ENCODE measurements at places on chromosomes 3 and 15. TPM values are rescaled to one million over a fixed set of nuclear protein-coding genes. Genes with fewer than 3 reads are reported as not detected.

- no peak for DNase-seq
Measured at GRCh38 chr3:71258116-71258515, 325.4 kb downstream of the FOXP1 start.

DNA sequence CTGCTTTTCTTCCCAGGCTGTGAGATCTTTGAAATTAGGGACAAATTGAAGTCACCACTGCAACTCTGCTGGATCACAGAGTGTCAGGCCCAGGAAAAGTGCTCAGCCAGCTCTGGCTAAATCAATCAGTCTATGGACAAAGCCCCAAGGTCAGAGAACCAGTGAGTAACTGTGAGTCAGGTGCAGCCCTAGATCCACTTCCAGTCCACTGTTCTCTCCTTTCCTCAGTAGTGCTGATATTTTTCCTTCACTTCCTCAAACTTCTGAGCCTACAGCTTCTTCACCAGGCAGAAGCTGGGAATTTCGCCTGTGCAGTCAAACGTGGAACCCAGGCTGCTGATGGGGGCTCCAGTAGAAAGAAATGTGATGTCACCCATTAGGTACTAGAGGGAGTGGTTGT is 75.1 kb upstream of the TRIM42 start:
- no peak for DNase-seq

DNA sequence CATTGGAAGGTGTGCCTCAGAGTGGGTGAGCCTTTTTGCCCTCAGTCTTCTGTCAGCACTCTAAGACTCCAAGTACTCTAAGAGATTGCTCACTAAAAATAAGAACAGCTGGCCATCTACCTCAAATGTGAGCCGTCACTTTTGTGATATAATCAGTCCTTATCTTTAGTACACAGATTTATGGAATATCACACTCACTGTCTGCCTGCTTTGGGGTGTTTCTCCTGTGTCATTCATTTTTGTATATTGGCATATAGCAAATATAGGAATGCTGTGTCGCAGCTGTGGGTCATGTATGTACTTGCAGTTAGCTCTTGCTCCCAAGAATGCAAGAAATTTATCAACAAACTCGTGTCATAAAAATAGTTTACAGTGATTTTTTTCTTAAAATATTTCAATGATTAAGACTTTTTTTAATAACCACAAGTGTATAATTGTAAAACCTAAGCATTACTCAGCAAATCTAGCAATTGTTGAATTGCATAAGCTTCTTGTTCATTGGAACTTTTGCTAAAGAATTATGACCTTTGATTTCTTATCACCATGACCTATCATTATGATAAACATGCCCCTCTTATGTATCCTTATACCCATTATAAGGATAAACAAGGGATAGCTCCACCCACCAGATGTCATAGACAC is 18.8 kb downstream of the SETD5 start:
- DNase-seq: no peak

DNA sequence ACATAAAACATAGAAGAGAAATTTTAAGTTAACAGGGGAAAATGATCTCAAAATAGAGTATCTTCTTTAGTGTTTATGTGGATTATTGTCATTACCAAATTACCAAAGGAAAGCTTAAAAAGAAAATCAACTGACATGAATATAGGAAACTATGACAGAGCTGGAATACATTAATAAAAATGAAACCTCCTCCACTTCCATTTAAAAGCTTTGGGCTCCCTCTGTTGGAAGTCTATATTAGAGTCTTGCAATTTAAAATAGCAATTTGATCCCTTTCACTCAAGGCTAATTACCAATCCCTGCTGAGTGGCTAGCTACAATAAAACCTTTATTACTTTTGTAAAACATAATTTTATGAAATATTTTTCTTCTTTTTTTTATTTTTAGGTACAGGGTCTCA is 61.4 kb upstream of the IMPG2 start:
- no peak for DNase-seq

GRCh38 chr3:48696156-48696555 is 10.4 kb upstream of the NCKIPSD start:
- DNase-seq: no peak

GRCh38 chr3:13690636-13691035 is 141.7 kb downstream of the FBLN2 start:
- no peak for DNase-seq

DNA sequence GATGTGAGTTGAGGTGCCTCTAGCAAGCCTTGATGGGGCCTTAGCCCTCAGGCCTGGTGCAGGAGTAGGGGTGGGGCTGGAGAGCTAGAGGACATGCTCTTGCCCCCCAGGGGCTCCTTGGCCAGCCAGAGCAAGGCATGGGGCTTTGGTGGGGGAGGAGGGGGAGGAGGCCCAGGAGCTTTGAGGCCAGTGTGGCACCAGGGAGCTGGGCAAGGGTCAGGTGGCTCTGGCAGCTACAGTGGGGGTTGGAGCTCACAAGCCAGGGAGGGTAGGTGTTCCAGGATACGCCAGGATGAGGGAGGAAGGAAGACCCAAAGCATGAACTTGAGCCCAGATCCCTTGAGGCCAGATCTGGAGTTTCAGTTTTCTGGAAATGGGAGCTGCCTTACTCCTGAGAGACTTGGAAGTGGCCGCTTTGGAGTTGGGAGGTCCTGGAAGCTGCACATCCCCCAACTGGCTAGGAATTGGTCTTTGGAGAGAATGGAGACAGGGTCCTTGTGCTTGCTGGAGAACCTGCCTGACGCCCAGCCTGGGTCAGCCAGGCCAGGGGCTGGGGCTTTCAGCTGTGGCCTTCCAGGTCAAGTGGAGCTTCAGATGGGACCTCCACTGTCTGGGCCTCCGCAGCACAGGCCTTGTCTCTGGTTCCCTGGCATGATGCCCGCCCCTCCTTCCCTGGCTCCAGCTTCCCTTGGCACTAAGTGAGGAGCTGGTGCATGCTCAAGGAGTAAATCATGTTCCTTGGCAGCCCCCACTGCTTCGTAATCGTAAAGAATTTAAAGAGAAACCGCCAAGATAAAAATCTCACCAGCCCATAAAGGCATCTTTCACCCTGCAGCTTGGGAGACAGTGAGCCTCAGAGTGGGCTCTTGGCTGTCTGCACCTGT is 8.7 kb downstream of the SEMA3F start:
- no peak for DNase-seq

DNA sequence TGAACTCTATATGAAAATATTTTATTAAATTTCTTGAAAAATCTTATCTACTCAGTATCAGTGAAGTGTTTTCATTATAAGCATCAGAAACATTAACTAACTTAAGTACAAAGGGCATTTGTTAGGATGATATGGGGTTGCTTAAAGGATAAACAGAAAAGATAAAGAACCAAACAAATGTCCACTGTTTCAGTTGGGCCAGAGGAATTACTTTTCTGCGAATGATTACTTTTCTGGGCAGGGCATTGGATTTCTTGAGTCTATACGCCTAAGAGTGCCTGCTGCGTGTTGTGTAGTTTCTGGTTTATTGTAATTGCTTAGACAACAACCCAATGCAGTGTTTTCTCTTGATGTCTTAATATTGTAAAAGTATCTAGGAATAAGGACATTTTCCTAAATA is 52.8 kb downstream of the NEO1 start:
- DNase-seq: no peak

DNA sequence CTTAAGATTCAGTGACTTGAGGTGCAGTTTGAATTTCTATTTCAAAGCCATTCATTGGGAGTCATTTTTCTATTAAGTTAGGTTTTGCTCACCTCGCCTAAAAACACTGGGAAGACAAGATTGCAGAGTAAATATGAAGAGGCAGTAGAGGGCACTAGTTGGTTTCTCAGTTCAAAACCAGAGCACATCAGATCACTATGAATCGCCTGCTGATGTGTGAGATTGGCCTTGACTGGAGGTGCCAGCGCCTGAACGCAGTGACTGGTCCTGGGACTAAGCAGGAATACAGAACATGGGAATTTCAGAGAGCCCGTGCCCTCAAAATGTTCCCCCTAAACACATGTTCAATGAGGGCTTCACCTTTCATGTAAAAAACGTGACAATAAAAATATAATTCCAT is 229.0 kb downstream of the ITPR1 start:
- DNase-seq: peak; percentile 48

DNA sequence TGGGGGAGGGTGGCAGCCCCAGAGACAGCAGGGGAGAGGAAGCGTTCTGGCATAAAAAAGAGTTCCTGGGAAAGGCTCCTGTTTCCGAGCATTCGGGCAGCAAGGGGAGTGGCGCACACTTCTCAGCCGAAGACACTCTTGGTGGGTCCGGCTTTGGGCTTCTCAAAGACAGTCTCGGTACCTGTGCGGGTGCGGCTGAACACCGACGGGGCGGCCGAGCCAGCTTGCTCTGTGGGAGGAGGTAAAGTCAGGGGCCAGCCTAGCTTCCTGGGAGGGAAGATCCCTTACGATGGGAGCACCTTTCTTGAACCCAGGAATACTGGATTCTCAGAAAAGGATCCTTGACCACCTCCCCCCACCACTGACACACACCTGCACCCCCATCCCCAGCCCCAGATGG is 1.6 kb downstream of the MUSTN1 start:
- no peak for DNase-seq

DNA sequence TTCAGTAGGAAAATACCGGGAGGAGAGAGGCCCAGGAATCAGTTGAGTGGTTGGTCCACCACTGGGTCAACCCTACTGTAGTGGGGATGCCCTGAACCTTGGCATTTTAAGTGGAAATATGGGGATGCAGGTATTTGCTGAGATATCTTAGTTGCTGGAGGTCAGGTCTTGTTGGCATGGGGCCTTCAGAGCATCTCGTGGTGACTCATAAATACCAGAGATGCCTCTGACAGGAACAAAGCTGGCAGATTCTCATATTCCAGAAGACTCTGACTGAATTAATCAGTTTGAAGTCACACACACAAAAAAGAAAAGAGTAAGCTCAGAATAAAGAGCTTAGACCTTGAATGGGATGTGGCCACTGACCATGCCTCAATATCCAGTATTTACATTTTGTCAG is 91.6 kb downstream of the CACNA2D3 start:
- DNase-seq: no peak

GRCh38 chr15:99180086-99180963 is 69.1 kb downstream of the TTC23 start:
- no peak for DNase-seq

GRCh38 chr3:139491027-139491700 is 14.8 kb upstream of the RBP2 start:
- DNase-seq: no peak

Gene NANOGP8
- not detected for total RNA-seq

Gene SPINT1
- 2.9 TPM for total RNA-seq

Gene ROPN1
- total RNA-seq: not detected

Gene CCR5
- 25.2 TPM for total RNA-seq

Gene FAM219B
- total RNA-seq: 65.8 TPM

Gene FETUB
- not detected for total RNA-seq
